Activated effector memory CD4-positive, alpha-beta T cell treated with Interleukin-2 at 50 U/mL for 16 hours (primary cell): ENCODE measurements at places on chromosomes 2 and 18.

DNA sequence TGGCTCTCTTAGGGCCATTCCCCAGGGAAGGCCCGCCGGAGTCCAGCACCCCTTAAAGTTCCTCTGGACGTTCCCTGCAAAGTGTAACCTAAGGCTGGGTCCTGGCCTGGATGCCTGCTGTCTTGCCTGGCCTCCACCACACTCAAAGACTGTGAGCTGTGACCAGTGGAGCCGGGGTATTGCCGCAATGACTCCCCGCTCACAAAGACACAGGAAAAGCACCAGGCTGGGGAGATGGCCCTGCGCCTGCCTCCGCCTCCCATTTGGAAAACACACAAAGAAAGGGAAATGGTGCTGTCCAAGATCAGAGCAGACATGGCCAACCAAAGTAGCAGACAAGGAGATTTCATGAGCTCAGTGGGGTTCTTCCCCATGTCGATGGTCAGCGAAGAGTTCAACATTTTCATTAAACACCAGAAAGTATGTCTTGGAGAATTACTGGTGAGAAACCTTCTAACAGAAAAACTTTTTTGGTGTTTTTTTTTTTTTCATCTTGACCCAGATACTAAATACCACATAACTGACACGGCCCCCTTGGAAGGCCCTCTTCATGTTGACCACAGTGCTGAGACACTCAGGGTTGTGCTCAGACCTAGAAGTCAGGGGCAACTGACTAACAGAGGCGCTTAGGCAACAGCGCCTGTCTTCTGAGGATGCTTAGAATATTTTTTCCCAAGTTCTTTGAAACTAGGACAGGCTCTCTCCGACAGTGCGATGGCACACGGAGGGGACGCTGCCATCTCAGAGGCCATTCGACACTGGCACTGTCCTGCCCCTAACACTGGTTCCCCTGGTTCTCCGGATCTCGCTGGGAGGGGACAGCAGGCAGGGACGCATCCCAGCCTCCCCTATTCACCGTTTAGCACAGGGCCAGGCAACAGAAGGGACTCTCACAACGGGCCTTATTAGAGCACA lies 226.4 kb upstream of the ID2 start:
- DNase-seq, result peak; percentile 9

DNA sequence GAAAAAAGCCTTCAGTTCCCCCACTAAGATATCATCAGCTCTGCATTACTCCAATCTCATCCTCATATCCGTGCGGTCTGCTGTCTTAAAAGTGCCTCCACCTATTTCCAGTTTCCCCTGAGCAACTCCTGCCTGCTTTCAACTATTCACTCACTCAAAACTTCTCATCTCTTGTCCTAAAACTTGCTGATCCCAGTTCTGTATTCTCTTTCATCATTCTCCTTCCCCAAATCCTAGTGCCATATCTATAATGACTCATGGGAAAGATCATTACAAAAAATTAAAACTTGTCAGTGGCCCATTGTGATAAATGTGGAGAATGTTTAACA lies 20.0 kb downstream of the ACVR1 start:
- no peak for DNase-seq

DNA sequence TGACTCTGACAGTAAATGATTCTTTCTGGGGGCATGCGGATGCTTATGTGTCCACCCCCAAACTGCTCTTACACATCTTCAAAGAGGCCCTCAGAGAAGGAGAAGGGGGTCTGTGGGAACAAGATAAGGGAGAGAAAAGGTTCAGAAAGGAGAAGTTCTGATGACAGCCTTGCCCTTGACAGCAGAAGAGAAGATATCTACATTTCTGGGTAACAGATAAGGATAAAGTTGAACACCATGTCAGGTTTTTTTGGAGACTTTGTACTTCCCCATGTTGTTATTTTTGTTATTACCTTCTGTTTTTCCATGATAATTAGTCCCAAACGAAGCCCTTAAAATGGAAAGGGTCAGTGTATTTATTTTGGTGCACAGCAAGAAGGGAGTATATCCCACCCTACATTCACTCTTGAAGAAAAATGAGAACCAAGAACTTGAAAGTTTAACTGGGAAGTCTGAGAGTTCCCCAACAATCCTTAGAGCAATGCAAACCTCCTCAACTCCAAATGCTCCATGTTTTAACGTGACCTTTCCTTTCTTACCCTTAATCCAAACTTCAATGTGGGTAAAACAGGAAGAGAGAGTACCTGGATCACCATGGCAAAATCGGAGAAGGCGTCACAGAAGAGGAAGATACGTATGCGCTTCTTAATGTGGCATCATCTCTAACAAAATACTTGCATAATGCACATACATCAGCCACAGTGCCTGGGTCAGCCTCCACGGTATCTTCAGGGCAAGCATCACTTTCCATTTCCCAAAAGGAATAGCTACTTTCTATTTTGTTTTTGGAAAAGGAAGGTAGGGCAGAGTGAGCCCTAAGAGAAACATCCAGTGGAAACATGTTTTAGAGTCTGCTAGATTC lies 264.6 kb upstream of the STON1 start:
- no peak for DNase-seq

GRCh38 chr2:220674033-220674432 lies 898.1 kb downstream of the EPHA4 start:
- DNase-seq, result no peak

- no peak for DNase-seq
Measured at GRCh38 chr2:12343141-12343540, 373.6 kb upstream of the TRIB2 start.

DNA sequence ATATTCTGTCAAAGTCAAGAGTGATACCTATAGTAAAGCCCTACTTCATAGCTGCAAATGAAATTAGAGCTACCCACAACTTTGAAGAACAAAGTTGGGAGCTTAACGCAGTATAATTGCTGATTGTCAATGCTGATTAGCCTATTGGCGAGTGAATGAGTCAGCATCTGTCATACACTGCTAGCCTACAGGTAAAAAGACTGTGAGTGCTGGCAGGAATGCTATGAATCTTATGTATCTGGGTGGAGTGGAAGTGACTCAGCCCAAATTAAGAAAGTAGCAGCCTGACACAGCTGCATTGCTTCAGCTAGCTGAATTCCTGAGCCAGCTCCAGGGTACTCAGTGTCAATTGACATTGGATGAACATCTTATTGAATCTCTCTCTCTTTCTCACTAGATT lies 179.4 kb upstream of the DCC start:
- no peak for DNase-seq

DNA sequence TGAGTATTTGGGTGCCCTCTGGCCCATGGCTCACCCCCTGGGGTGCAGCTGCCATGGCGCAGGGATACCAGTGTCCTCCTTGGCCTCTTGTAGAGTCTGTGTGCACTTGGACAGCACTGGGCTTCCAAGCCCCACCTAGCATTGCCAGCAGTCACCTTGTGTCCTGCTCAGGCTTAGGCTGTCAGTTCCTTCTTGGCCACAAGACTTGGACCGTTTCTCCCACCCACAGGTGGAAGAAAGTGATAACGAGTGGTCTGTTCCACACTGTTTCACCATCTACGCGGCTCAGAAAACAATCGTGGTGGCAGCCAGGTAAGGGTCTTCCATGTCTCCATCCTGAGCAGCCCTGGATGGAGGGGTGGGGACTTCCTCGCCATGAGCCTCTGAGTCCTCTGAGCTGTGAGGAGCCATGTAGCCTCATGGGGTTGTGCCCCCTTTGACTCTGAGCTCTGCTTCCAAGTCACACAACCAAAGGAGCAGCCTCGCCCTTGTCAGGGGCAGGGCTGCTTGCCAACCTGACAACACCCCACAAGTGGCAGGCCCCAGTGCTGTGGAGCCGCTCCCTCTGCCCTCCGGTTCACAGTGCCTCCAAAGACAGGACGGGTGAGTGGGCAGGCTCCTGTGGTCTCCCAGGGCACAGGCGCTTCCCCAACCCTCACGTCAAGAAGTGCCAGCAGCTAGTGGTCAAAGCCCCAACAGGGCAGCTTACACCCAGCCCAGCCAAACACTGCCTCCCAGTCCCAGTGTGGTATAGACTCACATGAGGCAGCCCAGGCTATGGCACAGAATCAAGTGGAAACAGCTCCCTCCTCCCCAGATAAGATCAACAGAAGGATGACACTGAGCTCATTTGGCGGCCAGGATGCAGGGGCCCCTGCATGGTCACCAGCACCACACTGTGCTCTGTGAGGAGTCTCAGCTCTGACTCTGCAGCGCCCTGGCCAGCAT lies 18.4 kb downstream of the STK25 start:
- DNase-seq, result no peak

GRCh38 chr2:217227794-217228193 lies 367.9 kb upstream of the TNP1 start:
- no peak for DNase-seq

DNA sequence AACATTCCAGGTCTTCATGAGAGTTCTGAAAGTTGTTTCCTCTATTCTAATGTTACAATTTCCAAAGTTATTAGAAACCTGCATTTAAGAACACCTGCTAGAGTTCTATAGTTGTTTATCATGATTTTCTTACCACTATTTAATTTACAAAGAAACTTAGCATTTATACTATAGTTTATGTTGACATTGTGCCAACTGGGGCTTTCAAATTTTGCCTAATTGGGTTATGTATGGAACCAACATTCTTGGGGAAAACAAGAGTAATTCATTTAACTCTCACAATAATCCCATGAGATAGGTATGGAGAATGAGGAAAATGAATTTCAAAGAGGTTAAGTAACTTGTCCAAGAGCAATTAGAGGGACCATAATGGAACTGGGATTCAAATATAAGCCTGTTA lies 28.8 kb upstream of the ADCYAP1 start:
- DNase-seq, result no peak

- DNase-seq, result no peak
Measured at GRCh38 chr2:46485002-46485401, 5.6 kb downstream of the TMEM247 start.
